ENCODE measurements at places on chromosomes 4 and X.

- no peak for ATAC-seq
These were observed 55.9 kb downstream of the NPNT start for GRCh38 chr4:105951198-105951597.

- ATAC-seq, result no peak
These were observed 94.5 kb downstream of the FNIP2 start for GRCh38 chr4:158863296-158863695.

DNA sequence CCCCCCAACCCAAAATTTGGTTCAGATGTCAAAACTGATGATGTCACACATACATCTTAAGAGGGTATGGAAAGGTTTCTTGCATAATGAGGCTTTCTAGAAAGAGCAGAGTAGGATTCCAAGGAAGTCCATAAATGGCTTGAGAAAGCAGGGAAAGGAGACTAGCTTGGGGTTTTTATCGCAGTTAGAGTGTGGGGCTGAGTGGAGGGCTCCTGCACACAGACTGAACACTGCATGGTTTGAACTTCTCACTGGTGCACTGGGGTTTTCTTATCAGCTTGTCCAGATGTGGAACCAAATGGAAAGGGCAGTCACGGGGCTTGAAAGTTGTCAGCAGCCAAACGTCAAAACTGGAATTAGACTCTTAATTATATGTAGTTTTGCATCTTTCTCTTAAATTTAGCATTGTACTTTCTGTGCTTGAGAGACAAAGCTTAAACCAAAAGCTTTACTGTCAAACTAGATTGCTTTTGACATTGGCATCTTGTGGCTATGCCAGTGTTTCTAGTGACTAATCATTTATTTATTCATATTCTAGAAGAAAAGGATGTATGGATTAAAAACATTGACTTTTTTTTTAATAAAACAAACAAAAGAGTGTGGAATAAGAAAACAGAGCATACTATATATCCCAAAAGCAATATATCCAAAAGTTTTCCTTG is 78.3 kb upstream of the STIM2 start:
- ATAC-seq, result no peak

DNA sequence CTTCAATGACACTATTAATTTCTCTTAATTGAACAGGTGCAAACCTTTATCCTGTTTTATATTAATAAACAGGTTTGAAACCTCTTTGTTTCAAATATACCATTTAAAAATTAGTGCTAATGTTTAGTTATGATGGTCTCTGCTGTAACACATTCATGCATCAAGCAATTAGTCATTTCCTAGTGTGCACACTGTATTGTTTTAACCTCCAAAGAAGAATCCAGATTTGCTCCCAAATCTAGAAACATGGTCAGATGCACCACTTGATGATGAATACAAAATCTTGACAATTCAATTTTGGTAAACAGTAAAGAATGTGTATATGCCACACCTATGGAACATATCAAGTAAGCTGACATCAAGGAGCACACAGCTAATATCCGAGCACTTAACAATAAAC is 157.1 kb downstream of the TRIML1 start:
- no peak for ATAC-seq

DNA sequence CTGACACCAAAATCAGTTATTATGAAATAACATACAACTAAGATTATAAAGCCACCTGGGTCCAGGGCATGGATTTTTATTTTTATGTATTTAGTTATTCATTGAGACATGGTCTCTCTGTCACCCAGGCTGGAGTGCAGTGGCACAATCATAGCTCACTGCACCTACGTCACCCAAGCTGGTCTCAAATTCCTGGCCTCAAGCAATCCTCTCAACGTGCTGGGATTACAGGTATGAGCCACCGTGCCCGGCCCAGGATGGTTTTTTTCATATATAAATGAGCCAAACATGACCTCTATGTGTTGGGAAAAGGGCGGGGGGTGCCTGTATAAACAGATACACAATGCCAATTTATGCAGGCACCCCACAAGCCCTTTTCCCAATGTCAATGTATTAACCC is 24.6 kb downstream of the ZNF630 start:
- ATAC-seq, result no peak

DNA sequence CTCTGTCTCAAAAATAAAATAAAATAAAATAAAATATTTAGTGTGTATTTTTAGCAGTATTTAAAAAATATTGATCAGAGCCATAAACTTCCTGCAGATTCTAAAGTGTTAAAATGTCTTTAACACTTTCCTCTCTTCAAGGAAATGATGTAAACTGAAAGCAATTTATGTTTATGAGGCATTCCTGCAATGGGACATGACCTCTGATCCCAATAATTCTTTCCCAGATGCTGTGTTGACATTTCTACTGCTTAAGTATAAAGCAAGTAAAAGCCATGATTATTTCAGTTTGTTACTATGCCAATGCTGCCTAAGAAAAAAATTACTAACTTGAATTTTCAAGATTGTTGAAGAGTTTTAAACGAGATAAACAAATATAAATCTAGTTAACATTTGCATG is 29.0 kb downstream of the COQ2 start:
- no peak for ATAC-seq

DNA sequence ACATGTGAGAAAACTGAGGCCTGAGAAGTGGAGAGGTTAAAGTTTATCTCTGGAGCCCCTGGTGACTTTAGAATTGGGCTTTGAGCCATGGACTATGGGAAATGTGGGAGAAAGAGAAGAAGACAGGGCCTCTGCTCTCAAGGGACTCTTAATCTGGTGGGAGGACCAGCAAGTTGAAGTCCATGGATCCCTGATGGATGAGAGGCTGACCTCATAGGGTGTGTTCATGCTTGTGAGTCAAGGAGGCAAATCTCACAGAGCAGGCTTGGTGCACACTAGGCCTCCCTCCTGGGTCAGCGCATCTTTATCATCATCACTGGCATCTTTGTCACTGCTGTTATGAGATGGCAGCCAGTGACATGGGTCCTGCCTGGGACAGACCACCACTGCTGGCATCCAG is 211.9 kb downstream of the AFAP1 start:
- ATAC-seq, result no peak

GRCh38 chr4:15944895-15945294 is 6.4 kb upstream of the FGFBP1 start:
- no peak for ATAC-seq

- no peak for ATAC-seq
These were observed 244.5 kb upstream of the PITX2 start for GRCh38 chr4:110867251-110867960.

GRCh38 chr4:140004549-140004895 is 149.5 kb downstream of the MAML3 start:
- ATAC-seq, result peak; percentile 88

DNA sequence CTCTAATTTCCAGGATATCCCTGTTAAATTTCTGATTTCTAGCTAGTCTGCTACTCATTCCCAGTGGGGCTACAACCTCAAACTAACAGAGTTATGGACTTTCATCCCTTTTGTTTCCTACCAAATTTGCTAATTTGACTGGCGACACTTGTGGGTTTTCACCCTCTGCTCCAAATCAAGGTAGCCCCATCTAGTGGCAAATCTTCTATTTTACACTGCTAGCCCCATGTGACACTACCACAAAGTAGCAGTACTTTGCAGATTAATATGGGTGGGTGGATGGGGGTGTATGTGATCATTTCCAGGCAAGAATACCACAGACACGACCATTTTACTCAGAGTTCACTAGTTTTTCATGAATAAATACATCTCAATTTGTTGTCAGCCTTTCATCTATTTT is 150.3 kb downstream of the MSL3 start:
- ATAC-seq, result no peak

GRCh38 chrX:154840856-154841255 is 6.4 kb upstream of the SMIM9 start:
- ATAC-seq, result no peak

DNA sequence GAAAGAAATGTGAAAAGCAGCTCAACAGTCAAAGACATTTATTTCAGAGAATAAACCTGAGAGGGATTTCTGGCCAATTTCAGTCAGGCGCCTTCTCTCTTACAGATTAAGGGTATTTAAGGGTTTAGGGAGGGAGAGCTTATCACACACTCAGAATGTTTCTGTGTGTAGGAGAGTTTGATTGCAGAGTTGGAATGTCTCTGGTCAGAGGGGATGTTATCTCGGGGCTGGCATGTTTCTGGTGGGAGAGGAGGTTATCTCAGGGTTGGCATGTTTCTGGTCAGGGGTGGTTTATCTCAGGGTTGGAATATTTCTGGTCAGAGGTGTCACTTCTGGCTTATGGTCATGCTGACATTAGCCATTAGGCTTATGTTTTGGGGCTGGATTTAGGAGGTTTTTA is 1920.5 kb upstream of the PCDH7 start:
- ATAC-seq, result no peak

DNA sequence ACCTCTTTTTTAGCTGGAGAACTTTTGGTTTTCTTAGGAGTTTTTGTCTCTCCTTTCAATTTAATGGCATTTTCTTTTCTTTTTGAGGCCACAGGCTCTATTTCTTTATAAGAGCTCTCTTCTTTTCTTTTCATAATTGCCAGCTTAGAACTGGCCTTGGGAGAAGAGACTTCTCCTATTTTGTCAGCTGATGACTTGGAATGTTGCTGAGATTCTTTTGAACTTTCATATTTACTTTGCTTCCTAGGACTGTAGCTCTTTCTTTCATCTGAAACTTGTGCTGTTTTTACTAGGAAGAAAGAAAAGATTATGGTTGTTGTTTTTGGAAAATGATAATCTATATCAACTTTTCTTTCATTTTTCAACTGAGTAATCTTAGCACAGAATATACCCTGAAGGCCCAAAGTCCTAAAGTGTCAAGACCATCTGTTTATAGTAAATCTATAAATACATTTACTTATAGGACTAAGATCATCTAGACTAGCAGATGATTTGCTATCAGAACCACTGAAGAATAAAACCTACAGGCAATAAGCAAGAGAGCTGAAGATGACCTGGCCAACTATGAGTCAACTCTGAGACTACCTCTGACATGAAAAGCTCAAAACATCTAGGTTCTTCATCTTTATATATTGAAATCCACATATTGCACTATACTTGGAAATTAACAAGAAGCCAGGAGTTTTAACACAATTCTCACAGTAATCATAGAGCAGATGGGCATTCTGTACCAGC is 45.6 kb downstream of the RFC1 start:
- no peak for ATAC-seq

DNA sequence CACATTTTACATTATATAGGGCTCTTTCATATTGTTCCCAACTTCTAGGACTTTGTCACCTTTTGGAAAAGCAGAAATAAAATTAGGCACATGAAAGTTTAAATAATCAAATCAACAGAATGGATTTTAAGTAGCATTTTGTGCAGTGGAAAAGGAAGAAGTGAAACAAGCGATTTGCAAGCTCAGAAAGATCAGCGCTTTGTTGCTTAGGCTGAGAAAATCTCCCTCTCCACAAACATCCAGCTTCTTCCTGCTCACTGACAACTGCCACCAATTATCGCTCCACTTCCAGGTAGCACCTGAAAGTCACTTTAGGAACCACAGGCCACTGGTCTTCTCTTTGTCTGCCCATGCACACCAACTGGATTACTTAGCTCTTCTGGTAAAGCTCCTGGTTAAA is 2.0 kb upstream of the PDK3 start:
- ATAC-seq, result no peak

- no peak for ATAC-seq
These were observed 27.8 kb downstream of the RASL11B start for GRCh38 chr4:52889778-52890520.

DNA sequence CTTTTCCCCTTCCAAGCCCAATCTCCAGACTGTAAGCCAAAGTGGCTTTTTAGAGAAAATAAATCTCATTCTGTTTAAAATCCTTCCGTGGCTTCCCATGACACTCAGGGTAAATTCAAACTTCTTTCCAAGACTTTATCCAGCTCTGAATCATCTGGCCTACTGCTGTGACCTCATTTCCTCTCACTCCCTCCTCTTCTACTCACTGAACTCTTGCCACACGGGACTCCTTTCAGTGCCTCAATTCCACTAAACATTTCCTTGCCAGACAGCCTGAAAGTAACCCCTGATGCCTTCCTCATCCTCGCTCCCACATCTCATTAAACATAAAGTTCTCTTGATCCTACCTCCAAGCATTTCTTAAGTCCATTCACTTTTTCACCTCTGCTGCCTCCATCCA is 27.8 kb upstream of the RNF128 start:
- ATAC-seq, result no peak

GRCh38 chr4:23993373-23993772 is 103.5 kb upstream of the PPARGC1A start:
- no peak for ATAC-seq

DNA sequence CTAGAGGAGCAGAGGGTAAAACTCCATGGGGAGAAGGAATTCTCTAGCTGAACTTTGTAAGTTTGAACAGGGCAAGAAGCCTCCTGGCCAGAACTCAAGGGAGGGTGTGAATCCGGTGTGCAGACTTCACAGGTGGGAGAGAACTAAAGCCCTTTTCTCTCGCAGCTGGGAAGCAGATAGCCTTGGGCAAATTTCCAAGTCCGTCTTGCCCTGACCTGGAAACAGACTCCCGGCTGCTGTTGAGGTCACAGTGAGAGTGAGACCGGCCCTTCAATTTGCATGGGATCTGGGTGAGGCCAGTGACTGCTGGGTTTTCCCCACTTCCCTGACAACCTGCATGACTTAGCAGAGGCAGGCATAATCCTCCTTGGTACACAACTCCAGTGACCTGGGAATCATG is 94.5 kb upstream of the ZNF827 start:
- ATAC-seq, result no peak
